ENCODE measurements at places on chromosomes 4 and X.

DNA sequence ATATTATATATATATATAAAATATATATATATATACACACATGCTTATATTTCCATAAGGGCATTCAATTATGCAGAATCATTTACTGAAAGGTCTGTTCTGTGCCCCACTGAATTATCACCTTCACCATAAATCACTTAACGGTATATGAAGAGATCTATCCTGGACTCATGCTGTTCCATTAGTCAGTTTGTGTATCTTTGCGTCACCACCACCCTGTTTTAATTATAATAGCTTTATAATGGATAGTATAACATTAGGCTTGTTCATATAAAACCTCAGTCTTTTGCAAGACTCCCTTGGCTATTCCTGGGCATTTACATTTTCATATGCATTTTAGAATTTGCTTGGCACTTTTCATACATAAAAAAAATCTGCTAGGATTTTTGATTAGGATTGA lies 19.1 kb downstream of the WDR17 start:
- no peak for DNase-seq

DNA sequence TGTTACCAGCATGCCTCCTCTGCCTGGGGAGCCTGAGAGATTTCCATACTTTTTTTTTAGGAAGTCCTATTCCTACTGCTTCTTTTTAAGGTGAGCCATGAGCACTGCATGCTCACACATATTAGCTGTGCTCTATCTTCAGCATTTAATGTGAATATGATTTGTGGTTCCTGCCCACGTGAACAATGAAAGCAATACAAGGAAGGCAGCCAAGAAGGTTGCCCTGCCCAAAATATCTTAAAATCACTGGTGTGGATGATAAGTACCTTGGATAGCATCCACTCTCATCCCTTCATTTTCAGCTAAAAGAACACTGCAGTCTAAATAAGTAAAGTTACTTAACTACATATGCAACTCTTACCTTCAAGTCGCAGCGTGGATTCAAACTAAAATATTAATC lies 607.5 kb downstream of the PACRGL start:
- no peak for DNase-seq

DNA sequence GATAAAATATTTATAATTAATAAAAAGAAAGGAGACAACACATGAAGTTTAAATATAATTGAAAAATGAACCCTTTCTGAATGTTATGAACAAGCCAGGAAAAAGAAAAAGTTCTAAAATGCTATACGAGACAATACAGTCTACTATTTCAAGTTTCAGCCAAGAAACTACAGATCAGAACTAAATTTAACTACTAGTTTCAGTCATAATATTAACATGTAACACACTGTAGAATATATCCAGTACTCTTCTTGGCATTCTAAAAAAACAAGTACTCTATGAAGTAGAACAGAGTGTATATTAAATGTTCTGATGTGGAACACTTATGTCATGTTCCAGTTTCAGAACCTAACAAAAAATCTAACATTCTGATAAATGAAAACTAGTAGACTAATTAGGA lies 679.7 kb downstream of the FAT4 start:
- DNase-seq, result no peak

DNA sequence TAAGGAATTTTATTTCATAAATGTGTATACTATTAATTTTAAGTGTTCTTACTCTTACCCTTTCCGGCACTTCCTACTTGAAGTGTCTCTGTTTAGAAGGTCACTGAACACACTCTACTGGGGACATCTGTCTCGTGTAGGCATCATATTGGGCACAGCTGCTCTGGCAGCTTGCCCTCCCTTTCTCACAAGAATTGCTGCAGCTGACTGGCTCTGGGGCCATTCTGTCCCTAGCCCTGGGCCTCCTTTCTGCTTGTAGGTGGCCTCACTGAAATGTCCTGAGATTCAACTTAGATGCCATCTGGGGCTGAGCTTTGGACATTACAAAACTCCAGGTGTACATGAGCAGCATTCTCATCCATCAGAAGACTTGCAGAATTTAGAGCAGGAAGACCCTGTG lies 49.6 kb downstream of the SMAD1 start:
- DNase-seq, result no peak

GRCh38 chrX:91414713-91415112 lies 19.9 kb upstream of the PABPC5 start:
- DNase-seq, result no peak
